Kidney (tissue), 22 donors: ENCODE measurements at places on chromosomes 6 and 20. TPM values are rescaled to one million over a fixed set of nuclear protein-coding genes. Genes with fewer than 3 reads are reported as not detected.

Gene EYS
- polyA plus RNA-seq: not detected

Gene OTOR
- polyA plus RNA-seq: not detected

DNA sequence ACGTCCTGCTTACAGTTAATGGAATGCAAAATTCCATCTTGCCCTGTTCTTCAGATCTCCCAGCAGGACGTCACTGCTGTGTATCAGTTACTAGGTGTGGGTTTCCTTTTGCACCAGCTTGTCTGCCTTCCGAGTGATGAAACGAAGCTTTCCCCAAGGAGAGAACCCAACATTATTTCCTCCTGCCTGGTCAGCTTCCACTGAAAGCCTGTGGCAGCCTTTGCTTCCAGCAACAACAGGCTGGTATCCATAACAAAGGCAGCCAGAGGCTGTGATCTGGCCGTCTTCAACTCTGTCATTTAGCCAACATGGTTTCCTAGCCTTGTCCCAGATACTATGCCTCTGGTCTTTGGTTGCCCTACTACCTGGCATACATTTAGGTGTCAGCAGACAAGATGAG, 78.9 kb upstream of the HEY2 start:
- DNase-seq: peak; percentile 68

GRCh38 chr20:8216375-8217200, 84.5 kb downstream of the PLCB1 start:
- DNase-seq: no peak

DNA sequence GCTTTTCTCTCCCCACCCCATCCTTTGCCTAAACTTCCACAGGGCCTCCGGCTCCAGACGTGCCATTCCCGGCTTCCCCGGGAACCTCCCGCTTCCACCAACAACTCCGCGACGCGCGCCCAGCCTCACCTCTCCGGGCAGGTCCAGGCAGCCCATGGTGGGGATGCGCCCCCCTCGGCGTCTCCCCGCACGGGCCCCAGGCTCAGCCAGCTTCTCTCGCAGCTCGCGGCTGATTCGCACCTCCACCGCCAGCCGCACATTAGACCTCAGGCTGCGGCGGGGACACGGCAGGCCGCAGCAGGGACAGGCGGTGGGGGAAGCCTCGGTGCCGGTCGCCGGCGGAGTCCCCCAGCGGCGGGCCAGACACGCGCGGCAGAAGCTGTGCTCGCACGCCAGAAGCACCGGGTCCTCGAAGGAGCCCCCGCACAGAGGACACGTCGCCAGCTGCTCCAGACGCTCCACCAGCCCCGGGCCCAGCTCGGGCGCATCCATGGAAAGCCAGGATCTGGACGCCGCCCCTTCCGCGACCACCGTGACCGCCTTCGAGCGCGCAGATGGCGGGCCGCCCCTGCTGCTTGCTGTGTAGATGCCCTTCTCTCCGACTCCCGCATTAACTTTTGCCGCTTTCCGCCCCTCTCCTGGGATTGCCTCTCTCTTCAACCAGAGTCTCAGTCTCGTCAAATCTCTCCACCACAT, at the start of gene RNF39:
RNF39 (minus strand) TSS at position 676 of the 696 bp plus-strand sequence; CDS start at position 492, 184 bp downstream.
- no peak for DNase-seq

DNA sequence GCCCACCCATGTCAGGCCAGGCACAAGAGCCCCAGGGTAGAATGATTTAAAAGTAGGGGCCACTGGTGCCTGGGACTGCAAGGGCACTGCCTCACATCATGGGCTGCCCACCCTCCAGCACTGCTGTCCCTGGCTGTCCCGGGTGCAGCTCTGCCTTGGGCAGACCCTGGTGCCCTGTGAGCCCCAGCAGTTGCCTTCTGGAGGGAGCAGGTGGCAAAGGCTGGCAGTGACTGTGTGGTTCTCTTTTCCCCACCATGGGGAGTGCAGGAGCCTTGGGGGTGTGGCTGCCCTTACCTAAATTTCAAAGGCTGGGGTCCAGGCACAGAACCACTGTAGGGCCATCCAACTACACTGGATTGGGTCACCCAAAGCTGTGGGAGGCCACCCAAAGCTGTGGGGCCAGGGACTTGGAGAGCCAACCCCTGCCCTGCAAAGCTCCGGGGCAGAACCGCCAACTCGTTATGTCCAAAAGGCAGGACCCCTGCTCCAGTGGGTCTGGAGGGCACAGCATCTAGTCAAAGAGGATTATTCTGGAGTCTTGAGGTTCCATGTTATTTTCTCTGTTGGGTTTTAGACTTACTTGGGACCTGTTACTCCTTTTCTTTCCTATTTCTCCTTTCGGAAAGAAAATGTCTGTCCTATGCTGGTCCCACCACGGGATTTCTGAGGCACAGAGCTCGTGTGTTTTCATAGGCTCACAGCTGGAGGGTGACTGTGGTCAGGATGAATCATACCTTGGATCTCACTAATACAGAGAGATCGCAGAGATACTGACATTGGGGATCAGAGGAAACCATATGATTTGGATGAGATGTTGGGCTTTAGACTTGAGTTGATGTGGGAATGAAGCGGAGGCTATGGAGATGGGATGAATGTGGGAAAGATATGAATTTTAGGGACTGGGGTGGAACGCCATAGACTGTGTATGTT, 65.3 kb downstream of the RAMACL start:
- DNase-seq: no peak

DNA sequence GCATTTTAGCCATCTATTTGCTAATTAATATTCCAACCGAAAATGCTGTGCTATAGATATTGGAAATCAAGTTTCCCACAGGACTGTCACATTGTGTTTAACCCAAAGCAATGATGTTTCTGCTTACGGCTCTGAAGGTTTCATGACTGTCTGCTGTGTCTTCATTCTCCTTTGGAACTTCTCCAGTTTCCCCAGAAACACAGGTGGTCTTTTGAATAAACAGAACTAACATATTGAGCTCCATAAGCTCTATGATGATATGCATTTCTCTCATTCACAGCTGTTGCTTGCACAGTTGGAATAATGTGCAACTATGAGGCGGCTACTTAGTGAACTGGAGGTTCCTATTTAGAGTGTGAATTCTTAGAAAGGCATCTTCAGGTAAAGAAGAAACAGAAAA, 266.0 kb upstream of the ID4 start:
- DNase-seq: no peak

GRCh38 chr6:148446681-148447080, 104.0 kb downstream of the SASH1 start:
- DNase-seq: no peak

DNA sequence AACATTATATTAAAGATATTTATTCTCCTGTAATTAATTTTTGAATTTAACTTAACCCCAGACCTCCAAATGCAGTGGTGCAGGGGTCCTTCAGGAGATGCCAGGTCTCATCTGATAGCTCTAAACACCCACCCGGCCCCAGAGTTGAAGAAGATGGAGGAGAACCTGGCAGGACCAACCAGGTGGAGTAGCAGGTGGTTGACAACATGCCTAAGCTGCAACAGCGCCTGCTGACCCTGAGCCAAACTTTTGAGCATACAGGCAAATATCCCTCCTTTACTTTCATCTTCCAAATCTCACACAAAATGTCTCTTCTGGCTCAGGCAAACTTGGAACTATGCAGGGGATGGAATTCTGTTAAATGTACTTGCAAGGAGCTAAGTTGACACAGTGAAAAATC, 145.3 kb upstream of the TCF21 start:
- DNase-seq: no peak

GRCh38 chr6:84220809-84221409, 6.5 kb downstream of the CEP162 start:
- peak; percentile 21 for DNase-seq
